ENCODE measurements at places on chromosomes 11 and 22.

- peak; percentile 79 for DNase-seq
- no peaks in the 10 kb centered on the region for H3K27me3 ChIP-seq
- peak overlapping the region; percentile 92 for H3K27ac ChIP-seq
- peaks cover 13% of the 10 kb centered on the region for H3K36me3 ChIP-seq
- peaks cover 47% of the 10 kb centered on the region for H3K4me1 ChIP-seq
These were observed 650 bp downstream of the PPM1F start for GRCh38 chr22:21951931-21952465.

- no peaks in the 10 kb centered on the region for H3K27me3 ChIP-seq
- peak; percentile 94 for DNase-seq
- peak overlapping the region; percentile 87 for H3K27ac ChIP-seq
These were observed 1.7 kb upstream of the RCOR2 start for GRCh38 chr11:63918507-63919191.

DNA sequence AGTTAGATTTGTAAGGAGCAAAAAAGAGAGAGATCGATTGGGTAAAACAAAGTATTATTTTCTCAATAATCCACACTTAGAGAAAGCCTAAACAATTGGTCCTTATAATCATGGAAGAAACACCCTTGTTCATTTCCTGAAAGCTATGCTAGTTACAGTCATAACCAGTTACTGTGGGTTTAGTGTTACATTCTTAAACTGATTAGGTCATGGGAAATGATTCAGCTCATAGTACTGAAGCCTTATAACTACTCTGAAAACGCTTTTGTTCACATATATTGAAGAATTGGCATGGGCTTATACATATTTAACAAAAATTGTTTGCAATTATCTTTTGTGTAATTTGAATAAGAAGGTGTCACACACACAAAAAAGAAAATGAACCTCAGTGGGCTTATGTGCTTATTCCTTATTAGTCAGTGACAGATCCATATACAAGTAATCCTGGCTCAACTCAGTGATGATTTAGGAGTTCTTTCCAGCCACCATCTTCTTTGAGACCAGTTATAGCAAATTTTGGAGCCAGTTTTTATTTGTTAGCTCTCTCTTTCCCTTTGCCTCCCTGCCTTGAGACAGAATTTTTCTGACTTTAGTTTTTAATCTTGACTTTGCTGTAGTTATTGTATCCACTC is 198.5 kb upstream of the CTSC start:
- peak; percentile 76 for DNase-seq
- no peaks in the 10 kb centered on the region for H3K27me3 ChIP-seq
- no peak overlapping the region for H3K27ac ChIP-seq

DNA sequence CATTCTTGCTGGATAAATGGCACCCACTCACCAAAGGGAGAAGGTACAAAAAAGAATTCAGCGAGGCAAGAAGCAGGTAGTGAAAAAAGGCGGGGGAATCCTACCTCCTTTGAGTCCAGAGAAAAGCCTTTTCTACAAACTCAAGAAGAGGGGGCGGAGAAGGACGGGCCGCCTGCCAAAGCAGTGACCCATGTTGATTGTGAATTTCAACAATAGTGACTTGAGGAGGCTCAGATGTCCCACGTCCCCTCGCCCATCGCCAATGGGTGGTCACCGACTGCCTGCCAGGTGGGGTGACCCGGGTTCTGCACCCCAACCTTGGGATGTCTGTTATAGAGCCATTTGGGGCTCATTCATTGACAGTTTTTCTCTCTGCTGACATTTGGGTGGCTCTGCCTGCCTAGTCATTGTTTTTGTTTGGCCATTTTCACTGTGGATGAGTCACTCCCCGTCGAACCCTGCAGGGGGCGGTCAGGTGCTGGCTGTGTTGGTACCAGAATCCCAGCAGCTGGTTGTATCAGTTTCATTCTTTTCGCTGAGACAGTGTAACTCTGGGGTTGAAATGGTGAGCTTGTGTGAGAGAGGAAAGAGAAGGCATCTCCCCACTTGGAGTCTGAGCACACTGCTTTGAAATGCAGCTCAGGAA is 163.4 kb upstream of the NCAM1 start:
- no peak overlapping the region for H3K4me3 ChIP-seq
- H3K27ac ChIP-seq: no peak overlapping the region
- peak; percentile 22 for DNase-seq
- H3K4me1 ChIP-seq: peaks cover 66% of the 10 kb centered on the region
- H3K36me3 ChIP-seq: no peaks in the 10 kb centered on the region
- H3K27me3 ChIP-seq: no peaks in the 10 kb centered on the region

- peak; percentile 54 for DNase-seq
- H3K4me3 ChIP-seq: no peak overlapping the region
- peaks cover 6% of the 10 kb centered on the region for H3K27me3 ChIP-seq
- H3K36me3 ChIP-seq: no peaks in the 10 kb centered on the region
- peak overlapping the region; percentile 80 for H3K27ac ChIP-seq
These were observed 10.4 kb downstream of the CHRDL2 start for GRCh38 chr11:74720596-74721478.

DNA sequence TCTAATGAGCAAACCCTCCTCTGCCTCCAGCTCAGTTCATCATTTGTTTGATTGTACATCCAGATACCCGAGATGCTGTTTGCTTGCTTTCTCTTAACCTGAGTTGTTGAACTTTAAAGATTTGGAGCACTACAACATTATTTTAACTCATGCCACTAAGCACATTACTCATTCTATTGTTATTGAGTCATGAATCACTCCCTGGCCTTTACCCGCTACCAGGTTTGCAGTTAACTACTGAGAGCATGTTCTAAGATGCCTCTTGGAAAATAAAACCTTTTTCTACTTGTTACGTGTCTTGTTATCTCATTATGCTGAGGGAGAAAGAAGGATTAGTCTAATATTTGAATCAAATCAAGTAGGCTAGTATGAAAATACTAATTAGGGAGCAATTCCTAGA is 720.6 kb upstream of the ANO5 start:
- no peak overlapping the region for H3K4me3 ChIP-seq
- H3K27ac ChIP-seq: no peak overlapping the region
- no peak for DNase-seq
- H3K27me3 ChIP-seq: no peaks in the 10 kb centered on the region
- no peaks in the 10 kb centered on the region for H3K36me3 ChIP-seq

DNA sequence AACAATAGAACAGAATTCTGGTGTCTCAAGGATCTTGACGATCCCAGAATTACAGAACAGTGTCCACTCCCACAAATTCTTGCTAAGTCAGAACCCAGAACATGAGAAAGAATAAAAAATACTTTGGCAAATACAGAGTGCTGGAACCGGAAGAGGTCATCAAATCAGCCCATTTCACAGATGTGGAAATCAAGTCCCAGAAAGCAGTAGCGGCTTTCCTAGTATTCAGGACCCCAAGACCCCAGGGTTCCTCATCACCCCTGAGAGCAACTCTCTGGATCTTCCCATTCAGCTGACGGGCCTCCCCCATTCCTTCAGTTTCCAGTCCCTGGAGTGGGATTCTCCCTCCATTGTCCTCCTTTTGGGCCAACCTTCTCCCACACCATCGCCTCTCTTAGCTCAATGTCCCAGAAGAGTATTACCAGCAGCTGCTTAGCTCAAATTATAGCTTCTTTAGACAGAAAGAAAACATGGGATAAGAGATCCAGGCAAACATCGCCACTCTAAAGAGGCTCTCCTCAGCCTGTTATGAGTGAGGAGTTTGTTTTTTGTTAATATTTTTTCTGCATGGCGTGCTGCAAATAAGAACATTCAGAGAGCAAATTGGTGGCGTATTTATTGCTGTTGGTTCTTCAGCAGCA is 268.3 kb downstream of the MN1 start:
- peaks cover 19% of the 10 kb centered on the region for H3K4me1 ChIP-seq
- no peak overlapping the region for H3K27ac ChIP-seq

GRCh38 chr11:100902454-100903141 is 215.5 kb downstream of the ARHGAP42 start:
- H3K4me3 ChIP-seq: no peak overlapping the region
- no peaks in the 10 kb centered on the region for H3K36me3 ChIP-seq
- no peaks in the 10 kb centered on the region for H3K4me1 ChIP-seq
- no peak overlapping the region for H3K27ac ChIP-seq
- H3K27me3 ChIP-seq: no peaks in the 10 kb centered on the region

GRCh38 chr11:60957188-60957587 is 5.2 kb upstream of the SLC15A3 start:
- no peak overlapping the region for H3K4me3 ChIP-seq
- DNase-seq: no peak
- H3K36me3 ChIP-seq: no peaks in the 10 kb centered on the region
- no peak overlapping the region for H3K27ac ChIP-seq
- H3K27me3 ChIP-seq: no peaks in the 10 kb centered on the region

GRCh38 chr11:117816151-117816741 is 8.3 kb downstream of the FXYD2 start:
- no peak for DNase-seq
- no peaks in the 10 kb centered on the region for H3K36me3 ChIP-seq
- H3K4me1 ChIP-seq: peaks cover 42% of the 10 kb centered on the region
- no peak overlapping the region for H3K27ac ChIP-seq

GRCh38 chr22:44191036-44191454 is 10.3 kb downstream of the PARVG start:
- no peak for DNase-seq
- H3K36me3 ChIP-seq: no peaks in the 10 kb centered on the region
- H3K27me3 ChIP-seq: peaks cover 13% of the 10 kb centered on the region
- H3K4me3 ChIP-seq: no peak overlapping the region
- H3K4me1 ChIP-seq: no peaks in the 10 kb centered on the region

DNA sequence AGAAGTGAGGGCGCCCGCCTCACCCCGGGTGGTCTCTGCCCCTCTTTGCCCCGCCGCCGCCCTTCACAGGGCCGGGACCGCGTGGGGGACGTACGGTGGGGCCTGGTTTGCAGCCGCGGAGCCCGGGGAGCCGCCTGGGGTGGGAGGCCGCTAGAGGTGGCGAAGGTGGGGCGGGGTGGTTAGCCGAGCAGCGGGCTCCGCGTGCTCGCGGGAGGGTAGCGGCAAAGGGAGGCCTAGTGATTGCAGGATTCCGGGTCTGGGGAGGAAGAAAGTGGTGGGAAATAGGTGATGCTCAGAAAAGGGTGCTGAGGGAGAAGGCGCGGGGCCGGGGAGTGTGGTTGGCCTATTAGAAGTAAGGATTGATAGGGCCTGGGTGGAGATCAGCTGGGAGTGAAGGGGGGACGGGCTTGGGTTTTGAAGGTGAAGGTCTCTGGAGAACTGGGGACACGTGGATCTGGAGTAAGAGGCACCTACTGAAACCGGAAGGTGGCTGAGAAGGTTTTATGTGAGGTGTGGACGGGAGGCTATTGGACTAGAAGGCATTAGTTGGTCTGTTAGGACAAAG is 571 bp downstream of the FAR1 start:
- peak overlapping the region; percentile 85 for H3K27ac ChIP-seq
- H3K4me3 ChIP-seq: peak overlapping the region; percentile 86
- DNase-seq: peak; percentile 37

DNA sequence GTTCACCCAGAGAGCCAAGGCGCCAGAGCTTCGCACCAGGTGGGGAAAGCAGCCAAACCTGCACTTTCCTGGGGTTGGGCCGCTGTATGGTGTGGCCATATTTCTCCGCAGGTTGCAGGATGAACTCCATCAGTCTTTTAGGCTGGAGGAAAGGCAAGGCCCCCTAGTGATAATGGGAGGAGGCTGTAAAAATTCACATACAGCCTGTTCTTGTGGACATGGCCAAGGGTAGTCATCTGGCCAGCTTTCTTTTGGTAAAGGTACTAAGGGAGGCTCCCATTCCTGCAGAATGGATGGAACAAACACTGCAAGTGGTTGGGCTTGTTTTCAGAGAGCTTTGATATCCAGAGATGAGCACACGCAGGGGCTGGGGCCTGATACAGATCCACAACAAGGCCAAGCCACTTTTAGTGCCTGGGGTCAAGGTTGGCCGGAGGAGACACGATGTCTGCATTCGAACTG is 29.6 kb downstream of the C22orf31 start:
- H3K36me3 ChIP-seq: no peaks in the 10 kb centered on the region
- DNase-seq: no peak
- peak overlapping the region; percentile 67 for H3K27ac ChIP-seq
- H3K4me1 ChIP-seq: peaks cover 29% of the 10 kb centered on the region
- H3K4me3 ChIP-seq: no peak overlapping the region

- DNase-seq: no peak
- no peaks in the 10 kb centered on the region for H3K4me1 ChIP-seq
- H3K4me3 ChIP-seq: no peak overlapping the region
- no peaks in the 10 kb centered on the region for H3K36me3 ChIP-seq
These were observed 44.8 kb upstream of the PTPN5 start for GRCh38 chr11:18836417-18836816.

DNA sequence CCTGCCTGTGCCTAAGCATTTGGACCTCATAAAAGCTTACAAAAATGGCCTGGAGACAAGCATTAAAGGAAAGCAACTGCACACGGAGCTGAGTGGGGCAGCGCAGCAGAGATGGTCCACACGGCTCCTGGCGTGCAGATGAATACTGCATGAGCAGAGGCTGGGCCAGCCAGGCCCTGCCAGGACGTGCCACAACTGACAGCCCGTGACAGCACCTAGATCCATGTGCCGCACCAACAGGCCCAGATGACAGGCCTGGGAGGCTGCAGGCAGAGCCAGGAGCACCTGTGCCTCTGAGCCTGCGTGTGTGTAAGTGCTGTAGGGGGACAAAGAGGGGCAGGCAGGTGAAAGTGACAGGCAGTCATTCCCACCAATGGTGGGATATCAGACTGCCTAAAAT is 33.4 kb downstream of the MICAL3 start:
- DNase-seq: no peak
- peaks cover 4% of the 10 kb centered on the region for H3K36me3 ChIP-seq
- no peak overlapping the region for H3K27ac ChIP-seq
- H3K27me3 ChIP-seq: no peaks in the 10 kb centered on the region

- no peaks in the 10 kb centered on the region for H3K27me3 ChIP-seq
- no peak overlapping the region for H3K4me3 ChIP-seq
- DNase-seq: no peak
These were observed 123.8 kb downstream of the TEAD1 start for GRCh38 chr11:12797996-12798395.

DNA sequence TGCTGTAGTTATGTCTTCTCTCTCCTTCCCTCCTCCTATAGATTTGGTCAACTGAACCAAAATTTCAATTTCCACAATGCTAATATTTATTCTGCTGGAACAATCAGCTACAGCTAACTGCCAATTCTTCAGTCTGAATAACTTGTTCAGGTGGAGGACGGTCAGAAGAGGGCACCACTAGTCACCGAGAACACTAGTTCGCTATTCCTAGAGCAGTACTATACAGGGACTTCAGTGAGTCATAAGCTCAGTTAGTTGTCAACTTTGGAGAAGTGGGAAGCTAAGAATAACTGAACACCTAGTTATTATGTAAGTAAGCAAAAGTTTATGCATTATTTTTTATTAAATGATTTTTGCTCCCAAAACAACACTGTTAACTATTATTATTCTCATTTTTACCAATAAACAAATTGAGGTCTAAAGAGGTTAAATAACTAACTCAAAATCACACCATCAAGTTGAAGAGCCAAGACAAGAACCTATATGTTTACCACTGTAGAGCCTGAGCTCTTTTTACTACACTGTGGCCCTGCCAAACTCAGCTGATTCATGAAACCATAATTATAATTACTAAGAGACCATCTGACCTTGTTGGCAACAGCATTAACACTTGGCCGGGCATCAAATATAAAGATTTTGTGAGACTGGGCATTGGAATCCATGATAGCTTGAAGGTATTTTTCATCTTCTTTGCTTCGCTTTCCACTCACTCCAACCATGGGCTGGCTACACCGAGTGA is 59.0 kb downstream of the CEP57 start:
- no peak overlapping the region for H3K27ac ChIP-seq
- no peaks in the 10 kb centered on the region for H3K4me1 ChIP-seq
- no peak overlapping the region for H3K4me3 ChIP-seq

GRCh38 chr22:46369716-46370583 is 34.4 kb downstream of the TRMU start:
- H3K27ac ChIP-seq: no peak overlapping the region
- DNase-seq: no peak
- peaks cover 5% of the 10 kb centered on the region for H3K4me1 ChIP-seq
- H3K4me3 ChIP-seq: no peak overlapping the region
- no peaks in the 10 kb centered on the region for H3K36me3 ChIP-seq

- H3K4me1 ChIP-seq: peaks cover 9% of the 10 kb centered on the region
- H3K27me3 ChIP-seq: no peaks in the 10 kb centered on the region
- DNase-seq: no peak
- no peaks in the 10 kb centered on the region for H3K36me3 ChIP-seq
These were observed 12.4 kb downstream of the PIWIL3 start for GRCh38 chr22:24761888-24762675.

All from muscle of leg (tissue), 16 donors.